ENCODE measurements at places on chromosomes 16 and 17. TPM values are rescaled to one million over a fixed set of nuclear protein-coding genes. Genes with fewer than 3 reads are reported as not detected.

MT1G gene
- total RNA-seq: 2.9 TPM

SLC38A8 gene
- total RNA-seq: not detected

OXLD1 gene
- total RNA-seq: 31.4 TPM

KRT17 gene
- total RNA-seq: 223 TPM

XAF1 gene
- total RNA-seq: 55.0 TPM
